Left renal pelvis (tissue), 4 donors: ENCODE measurements at places on chromosomes 6 and 20. TPM values are rescaled to one million over a fixed set of nuclear protein-coding genes. Genes with fewer than 3 reads are reported as not detected.

DNA sequence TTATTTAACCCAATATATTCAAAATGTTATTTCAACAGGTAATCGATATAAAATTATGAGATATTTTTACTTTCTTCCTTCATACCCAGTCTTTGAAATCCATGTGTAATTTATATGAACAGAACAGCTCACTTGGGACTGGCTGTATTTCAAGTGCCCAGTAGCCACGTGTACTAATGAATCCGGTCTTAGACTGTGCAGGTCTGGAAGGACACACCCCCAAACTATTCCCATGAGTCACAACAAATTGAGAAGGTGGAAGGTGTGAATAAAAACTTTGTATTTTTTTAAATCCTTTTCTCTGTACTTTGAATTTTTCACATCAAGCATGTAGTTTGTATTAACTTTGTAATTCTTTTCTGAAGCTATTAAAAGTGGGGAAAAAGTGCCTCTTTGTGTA is 2.8 kb downstream of the UNC5CL start:
- no peak for DNase-seq

GRCh38 chr6:75581231-75581630 is 20.4 kb upstream of the SENP6 start:
- DNase-seq: no peak

- DNase-seq: no peak
Observed at GRCh38 chr6:157432892-157433265, 51.9 kb downstream of the ZDHHC14 start.

DNA sequence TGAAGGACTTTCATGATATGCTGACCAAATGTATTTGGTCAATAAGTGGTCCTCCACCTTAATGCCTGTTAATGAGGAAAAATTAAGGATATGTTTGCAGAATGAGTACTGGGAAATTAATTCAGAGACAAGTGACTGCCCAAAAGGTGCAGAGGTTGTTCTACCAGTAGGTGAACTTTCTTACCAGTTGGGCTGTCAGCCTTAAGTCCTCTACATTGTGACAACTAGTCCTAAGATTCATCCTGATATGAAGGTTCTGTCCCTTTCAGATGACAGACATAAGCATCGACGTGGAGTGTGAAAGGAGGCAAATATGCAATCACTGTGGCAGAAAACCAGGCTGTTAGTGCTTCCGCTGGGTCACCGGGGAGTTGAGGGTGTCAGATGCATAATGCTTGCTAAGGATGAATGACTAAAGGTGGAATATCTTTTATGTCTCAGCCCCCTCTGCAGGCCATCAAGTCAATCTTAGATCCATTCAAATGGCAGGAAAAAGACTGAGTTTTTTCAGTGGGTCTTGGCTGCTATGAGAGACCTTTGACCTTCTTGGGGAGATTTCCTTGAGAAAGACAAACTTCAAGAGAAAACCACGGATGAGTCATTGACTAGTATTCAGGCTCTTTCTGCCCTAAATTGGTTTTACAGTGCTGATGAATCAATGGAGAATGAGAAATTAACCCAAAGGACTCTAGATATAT is 226.0 kb downstream of the TPBG start:
- no peak for DNase-seq

- DNase-seq: no peak
Observed at GRCh38 chr6:38095054-38095453, 275.5 kb downstream of the ZFAND3 start.

- peak; percentile 77 for DNase-seq
Observed at GRCh38 chr6:157756708-157757429, 66.2 kb upstream of the SNX9 start.

- no peak for DNase-seq
Observed at GRCh38 chr6:29749668-29750067, 26.4 kb downstream of the HLA-F start.

GRCh38 chr6:25275436-25275835 is 3.7 kb upstream of the CARMIL1 start:
- no peak for DNase-seq

- no peak for DNase-seq
Observed at GRCh38 chr6:157206359-157206815, 116.9 kb downstream of the TMEM242 start.

- peak; percentile 17 for DNase-seq
Observed at GRCh38 chr6:45667300-45667699, 289.6 kb upstream of the SUPT3H start.

GRCh38 chr6:70538376-70538775 is 28.4 kb upstream of the SDHAF4 start:
- no peak for DNase-seq

DNA sequence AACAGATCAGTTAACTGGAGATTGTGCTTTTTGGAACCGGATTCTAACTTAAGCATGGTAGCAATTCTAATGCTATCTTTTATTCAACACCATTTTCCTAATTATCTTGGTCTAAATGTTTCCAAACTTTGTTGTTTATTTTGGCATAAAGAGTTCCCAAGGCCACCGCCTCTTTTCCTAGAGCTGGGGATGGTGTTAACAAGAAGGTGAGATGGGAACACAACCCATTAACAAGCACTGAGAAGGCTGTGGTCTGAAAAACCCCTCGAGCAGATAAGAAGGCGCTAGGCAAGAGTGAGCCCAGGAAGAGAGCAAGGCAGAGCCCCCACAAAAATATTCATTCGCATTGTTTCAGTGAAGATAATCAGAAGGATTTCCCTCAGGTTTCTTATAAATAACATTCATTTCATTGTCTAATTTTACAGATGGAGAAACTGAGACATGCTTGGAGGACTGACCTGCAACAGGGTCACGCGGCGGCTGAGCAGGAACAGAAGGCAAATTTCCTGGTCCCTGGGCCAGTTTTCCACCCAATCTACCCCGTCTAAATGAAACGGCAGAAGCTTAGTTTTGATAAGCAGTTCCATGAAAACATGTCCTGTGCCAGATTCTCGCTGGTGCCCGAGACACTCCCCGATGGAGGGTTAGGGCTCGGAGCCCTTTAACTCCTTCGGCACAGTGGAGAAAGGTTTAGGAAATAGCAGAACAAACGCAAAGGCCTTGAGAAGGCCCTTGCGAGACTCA is 155.6 kb downstream of the FOXC1 start:
- DNase-seq: no peak

DNA sequence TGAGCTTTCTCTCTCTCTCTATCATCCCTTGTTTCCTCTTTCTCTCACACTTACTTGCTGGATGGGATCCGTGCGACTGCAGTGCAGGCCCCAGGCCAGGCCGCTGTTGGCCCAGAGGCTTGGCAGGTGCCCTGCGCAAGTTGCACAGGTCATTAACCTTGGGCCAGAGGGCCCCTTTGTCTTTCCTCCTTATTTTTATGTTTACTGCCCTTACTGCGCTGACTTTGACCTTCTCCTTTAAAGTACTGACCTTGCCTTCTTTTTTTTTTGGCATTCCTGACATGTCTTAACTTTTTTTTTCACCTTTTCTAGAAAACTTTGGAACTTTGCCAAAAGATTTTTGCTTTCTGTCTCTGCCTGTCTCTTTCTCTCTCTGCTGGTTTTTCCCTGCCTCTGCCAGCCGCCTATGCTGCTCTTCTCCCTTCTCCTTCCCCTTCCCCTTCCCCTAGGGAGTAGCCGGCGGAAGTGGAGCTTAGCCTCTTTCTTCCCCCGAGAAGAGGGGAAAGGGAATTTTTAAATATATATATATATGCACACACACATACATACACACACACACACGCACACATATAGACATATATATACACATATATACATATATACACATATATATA is 59.6 kb upstream of the CDH4 start:
- no peak for DNase-seq

GRCh38 chr20:62246872-62247652 is 8.7 kb downstream of the OSBPL2 start:
- no peak for DNase-seq

DNA sequence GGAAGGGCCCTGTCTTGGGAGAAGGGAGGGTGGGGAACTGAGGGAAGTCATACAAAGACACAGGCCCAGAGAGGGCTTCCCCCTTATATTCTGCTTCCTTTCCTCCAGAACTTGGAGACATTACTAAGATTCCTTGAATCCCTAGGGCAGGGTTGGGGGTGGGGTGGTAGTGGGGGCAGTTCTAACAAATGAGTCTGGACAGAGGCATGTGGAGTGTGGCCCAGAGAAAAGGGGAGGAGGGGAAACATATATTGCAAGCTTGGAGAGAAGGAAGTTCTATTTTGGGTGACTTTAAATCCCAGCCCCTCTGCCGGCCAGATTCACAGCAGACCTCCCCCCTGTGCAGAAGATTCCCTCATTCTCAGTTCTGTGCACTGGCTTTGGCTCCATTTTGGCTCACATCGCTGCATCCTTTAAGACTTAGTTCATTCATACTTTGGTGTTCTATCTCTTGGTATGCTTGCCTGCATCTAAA is 43.7 kb downstream of the DAAM2 start:
- no peak for DNase-seq

DNA sequence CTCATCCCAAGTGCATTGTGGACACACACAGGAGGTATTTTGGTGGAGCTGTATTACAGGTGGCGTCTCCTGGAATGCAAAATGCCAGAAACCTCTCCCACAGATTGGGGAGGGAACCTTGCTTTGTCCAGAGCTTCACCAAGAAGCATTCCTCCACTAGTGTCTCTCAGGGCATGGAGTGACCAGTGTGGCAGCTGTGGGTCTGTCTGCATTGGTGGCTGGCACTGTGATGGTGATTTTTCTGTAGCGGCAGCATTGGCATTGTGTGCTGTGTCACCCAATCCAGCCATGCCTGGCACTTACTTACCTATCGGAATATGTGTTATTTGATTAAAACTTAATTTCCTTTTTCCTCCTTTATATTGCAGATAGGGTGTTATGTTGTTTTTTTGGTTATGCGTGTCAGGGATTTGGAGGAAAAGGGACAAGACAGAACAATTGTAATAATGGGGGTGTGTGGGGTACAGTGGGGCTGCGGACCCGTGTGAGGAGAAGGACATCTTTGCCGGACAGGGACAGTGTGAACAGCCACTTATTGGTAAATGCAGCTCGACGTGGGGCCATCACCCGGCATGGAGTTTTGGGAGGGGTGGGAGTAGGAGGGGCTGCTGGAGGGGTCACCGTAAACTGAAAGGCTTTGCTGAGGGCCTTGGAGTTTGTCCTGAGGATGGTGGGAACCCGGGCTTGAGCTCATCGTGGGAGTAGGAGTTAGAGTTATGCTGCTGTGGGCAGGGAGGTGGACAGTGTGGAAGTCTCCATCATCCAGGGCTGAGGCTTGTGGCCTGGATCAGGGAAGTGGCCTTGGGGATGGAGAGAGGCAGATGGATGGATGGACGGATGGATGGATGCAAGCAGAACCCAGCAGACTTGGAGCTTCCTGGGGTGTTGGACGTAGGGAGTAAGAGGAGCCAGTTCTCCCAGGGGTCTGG is 105.0 kb downstream of the SYCP2 start:
- DNase-seq: no peak

GRCh38 chr20:37453288-37453687 is 67.8 kb upstream of the NNAT start:
- DNase-seq: no peak

DNA sequence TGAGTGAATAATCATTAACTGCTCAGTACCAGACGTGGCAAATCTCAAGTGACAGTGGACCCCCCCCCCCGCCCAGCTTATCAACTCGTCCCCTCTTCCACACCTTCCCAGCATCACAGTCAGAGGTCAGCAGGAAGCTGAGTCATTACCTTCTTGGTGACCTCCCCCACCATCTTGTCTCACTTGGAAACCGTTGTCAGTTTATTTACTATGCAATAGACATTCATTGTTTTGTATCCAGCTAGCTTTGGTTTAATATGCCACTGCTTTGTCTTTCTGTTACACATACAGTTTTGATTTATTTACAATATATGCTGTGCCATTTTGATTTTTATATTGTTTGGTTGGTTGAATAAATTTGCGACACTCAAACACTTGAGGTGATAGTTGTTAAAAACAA is 158.1 kb downstream of the QKI start:
- DNase-seq: no peak

DNA sequence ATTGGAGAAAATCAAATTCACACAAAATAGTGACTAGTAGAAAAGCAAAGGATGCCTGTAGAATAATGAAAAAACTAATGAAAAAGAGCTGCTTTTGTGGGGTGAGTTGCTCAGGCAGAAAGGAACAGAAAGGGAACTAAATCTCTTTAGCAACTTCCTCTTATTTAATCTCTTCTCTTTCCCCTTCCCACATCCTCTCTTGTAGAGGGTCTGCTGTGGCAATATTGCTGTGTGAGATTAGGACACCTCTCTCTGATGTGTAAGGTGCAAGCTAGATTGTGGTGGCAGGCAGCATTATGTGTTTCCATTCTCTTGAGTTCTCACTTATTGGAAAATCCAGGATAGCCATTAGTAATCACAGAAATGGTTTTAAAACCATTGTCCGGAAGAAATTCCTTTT is 49.7 kb downstream of the SYNE1 start:
- no peak for DNase-seq

- DNase-seq: no peak
Observed at GRCh38 chr20:18524646-18525045, 16.9 kb downstream of the SEC23B start.

- no peak for DNase-seq
Observed at GRCh38 chr6:8780653-8781052, 345.3 kb upstream of the SLC35B3 start.

GRCh38 chr6:113857556-113858479 is 673 bp downstream of the MARCKS start:
- DNase-seq: no peak

- no peak for DNase-seq
Observed at GRCh38 chr6:96683819-96684528, 121.0 kb downstream of the FHL5 start.

GRCh38 chr6:16229700-16230099 is 8.7 kb upstream of the GMPR start:
- no peak for DNase-seq

GRCh38 chr6:110596354-110596753 is 119.9 kb upstream of the SLC22A16 start:
- DNase-seq: no peak

DNA sequence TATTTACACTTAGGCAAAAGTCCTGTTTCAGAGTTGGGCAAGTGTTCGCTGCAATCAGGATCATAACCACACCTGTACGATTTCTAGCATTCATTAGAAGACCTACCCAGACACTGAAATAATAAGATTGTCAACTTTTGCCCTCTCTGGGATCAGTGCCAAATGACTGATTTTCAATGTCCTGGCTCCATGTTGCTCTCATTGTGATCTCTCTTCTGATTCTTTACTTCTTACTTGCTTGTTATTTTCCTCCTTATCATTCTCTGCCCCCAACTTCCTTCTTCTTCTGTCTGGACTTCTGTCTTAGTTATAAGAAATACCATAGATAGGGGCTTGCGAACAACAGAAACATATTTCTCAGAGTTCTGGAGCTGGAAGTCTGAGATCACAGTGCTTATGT is 94.4 kb upstream of the BMP2 start:
- no peak for DNase-seq

The RAD21L1 gene
- polyA plus RNA-seq: not detected

The HELZ2 gene
- polyA plus RNA-seq: 15.4 TPM

The APOBEC2 gene
- polyA plus RNA-seq: 0.34 TPM

The CHMP4B gene
- 109 TPM for polyA plus RNA-seq

The PNPLA1 gene
- 0.11 TPM for polyA plus RNA-seq

The XKR7 gene
- polyA plus RNA-seq: 0.30 TPM

The SLC17A3 gene
- not detected for polyA plus RNA-seq

The SMPDL3A gene
- polyA plus RNA-seq: 13.6 TPM

The LYRM4 gene
- 41.2 TPM for polyA plus RNA-seq

The BACH2 gene
- 10.9 TPM for polyA plus RNA-seq

The THEMIS gene
- polyA plus RNA-seq: 0.06 TPM

The CLPSL2 gene
- polyA plus RNA-seq: 0.40 TPM
